Ascending aorta (tissue), 2 donors: ENCODE measurements at places on chromosomes 2 and 18.

- no peak for DNase-seq
These were observed 302.1 kb downstream of the ARHGAP15 start for GRCh38 chr2:143431316-143431715.

DNA sequence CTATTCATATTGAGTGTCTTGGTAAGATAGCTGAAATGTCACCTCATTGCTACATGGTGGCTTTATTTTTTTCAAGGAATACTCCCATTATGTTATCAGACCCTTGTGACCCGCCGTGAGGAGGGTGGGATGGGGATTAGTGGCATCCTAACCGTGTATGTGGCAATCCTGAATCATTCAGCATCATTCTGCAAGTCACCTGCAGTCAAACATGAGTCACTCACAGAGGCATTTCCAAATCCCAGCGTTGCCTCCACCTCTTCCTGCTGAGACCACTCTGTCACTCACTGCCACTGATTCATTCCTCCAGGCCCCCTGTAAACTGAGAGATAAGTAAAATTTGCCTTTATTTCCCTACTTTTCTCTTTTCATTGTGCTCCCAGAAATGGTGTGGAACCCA lies 307.4 kb upstream of the KLHL29 start:
- DNase-seq: no peak

- DNase-seq: no peak
These were observed 63.0 kb upstream of the MSH2 start for GRCh38 chr2:47339745-47340541.

- DNase-seq: no peak
These were observed 78.8 kb upstream of the BZW1 start for GRCh38 chr2:200732866-200733265.

GRCh38 chr18:63395503-63395902 lies 26.8 kb downstream of the VPS4B start:
- no peak for DNase-seq

- DNase-seq: no peak
These were observed 241.7 kb downstream of the CD226 start for GRCh38 chr18:69705987-69706386.

- peak; percentile 69 for DNase-seq
These were observed 216.3 kb downstream of the ANAPC1 start for GRCh38 chr2:111667542-111668273.

GRCh38 chr2:32758232-32758631 lies 130.4 kb downstream of the TTC27 start:
- no peak for DNase-seq

GRCh38 chr18:49717617-49718016 lies 95.7 kb downstream of the ACAA2 start:
- no peak for DNase-seq

DNA sequence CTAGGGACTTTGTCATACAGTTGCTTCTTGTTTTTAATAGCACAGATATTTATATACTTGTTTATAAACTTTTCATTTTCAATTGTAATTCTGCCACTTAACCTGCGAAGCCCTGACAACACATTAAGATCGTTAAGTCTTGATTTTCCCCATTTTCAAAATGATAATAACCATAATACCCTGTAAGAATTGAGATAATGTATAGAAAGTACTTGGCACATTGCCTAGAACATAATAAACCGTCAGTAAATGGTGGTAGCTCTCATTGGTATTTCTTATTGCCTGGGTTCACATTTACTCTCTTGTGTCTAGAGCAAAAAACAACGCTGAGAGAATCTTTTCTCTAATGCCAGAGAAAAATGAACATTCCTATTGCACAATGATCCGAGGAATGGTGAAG lies 18.6 kb downstream of the PTCD3 start:
- no peak for DNase-seq

- DNase-seq: no peak
These were observed 40.3 kb downstream of the AP1S3 start for GRCh38 chr2:223797037-223797436.

- DNase-seq: no peak
These were observed 63.1 kb upstream of the KLHL14 start for GRCh38 chr18:32835951-32836350.

DNA sequence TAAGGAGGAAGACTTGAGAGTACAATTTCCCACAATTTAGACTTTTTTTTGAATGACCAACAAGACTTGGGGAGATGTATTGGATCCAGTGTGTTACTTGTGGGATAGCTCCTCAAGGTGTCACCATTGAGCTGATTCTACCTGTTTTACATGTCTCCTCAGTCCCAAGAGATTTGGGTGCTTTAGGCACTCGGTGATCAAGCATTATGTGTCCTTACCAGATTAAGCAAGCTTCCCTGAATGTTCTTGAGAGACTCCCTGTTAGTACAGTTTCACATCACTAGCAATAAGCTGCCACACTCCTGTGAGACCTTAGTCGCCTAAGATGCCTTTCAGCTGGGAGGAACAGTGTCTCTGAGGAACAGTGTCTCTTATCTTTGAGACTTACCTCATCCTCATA lies 384.3 kb upstream of the SYT4 start:
- DNase-seq: no peak

- no peak for DNase-seq
These were observed 30.0 kb upstream of the BMP10 start for GRCh38 chr2:68901199-68901514.

DNA sequence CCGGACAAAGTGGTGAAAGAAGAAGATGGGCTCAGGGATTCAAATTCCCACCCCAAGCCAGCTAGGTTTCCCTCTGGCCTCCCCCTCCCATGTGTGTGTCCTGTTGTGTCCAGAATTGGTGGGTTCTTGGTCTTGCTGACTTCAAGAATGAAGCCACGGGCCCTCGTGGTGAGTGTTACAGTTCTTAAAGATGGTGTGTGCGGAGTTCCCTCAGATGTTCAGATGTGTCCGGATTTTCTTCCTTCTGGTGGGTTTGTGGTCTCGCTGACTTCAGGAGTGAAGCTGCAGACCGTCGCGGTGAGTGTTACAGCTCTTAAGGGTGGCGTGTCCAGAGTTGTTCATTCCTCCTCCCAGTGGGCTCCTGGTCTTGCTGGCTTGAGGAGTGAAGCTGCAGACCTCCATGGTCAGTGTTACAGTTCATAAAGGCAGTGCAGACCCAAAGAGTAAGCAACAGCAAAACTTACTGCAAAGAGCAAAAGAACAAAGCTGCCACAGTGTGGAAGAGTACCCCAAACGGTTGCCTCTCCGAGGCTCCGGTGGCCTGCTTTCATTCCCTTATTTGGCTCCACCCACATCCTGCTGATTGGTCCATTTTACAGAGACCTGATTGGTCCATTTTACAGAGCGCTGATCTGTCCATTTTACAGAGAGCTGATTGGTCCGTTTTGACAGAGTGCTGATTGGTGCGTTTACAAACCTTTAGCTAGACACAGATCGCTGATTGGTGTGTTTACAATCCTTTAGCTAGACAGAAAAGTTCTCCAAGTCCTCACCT lies 37.7 kb upstream of the KLF11 start:
- no peak for DNase-seq

DNA sequence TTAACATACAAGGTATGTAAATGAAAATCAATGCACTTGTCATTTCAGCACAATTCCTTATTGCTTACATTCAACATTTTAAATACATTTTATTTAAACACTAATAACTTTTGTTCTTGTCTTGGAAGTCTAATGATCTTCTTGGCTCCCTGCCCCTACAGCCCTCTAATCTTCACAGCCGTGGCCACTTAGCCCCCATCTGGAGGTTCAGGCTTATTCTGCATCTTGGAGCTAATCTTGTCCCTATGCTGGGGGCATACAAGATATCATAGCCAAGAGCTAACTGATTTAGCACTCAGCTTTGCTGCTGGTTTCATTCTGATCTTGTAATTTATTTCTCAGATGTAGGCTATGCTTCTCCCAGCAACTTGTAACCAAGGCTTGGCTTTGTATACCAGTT lies 140.8 kb downstream of the TMEFF2 start:
- no peak for DNase-seq

DNA sequence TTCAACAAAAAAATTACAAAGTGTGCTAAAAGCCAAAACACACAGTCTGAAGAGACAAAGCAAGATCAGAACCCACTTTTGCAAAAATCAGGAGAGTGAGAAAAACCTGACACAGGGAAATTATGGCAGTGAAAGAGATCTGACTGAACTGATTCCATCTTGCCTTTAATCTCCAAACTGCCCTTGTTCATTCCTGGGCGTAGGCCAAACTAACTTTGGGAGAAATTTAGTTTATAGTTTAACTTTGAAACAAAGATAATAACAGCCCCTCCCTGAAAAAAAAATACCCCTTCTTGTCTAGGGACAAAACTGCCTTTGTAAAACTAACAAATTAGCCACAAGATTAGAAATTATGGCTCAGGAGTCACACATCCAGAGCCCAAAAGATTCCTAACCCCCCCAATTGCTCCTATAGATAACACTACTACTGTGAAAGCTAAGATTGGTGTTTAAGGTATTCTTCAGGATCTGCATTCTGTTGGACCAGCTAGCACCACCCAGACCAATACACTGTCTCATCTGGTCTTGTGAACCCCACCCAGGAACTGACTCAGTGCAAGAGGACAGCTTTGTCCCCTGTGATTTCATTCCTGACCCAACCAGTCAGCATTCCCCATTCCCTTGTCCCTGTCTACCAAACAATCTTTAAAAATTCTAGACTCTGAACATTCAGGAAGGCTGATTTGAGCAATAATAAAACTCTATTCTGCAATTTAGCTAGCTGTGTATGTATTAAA lies 226.1 kb upstream of the SH3BP4 start:
- no peak for DNase-seq

GRCh38 chr2:29050591-29050990 lies 23.7 kb downstream of the PCARE start:
- DNase-seq: no peak

GRCh38 chr18:52377094-52377493 lies 37.1 kb downstream of the DCC start:
- no peak for DNase-seq

- no peak for DNase-seq
These were observed 200.8 kb downstream of the EPHA4 start for GRCh38 chr2:221371347-221371746.

DNA sequence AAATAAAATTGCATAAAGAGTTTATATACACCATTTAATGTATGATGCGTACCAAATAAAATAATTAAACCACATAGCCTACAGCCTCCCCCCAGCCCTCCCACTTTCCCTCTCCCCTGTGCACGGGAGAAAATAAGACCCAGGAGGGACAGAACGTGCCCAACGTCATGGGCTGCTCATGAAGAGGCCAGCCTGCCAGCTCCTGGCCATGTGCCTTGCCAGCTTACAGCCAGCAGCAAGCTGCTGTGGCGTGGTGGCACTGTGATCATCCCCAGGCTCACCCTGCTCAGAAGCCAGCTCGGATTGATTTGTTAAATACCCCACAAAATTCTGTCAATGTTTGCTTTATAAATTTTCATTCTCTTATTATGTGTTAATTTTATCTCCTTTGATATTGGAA lies 7.6 kb downstream of the GPR148 start:
- no peak for DNase-seq

DNA sequence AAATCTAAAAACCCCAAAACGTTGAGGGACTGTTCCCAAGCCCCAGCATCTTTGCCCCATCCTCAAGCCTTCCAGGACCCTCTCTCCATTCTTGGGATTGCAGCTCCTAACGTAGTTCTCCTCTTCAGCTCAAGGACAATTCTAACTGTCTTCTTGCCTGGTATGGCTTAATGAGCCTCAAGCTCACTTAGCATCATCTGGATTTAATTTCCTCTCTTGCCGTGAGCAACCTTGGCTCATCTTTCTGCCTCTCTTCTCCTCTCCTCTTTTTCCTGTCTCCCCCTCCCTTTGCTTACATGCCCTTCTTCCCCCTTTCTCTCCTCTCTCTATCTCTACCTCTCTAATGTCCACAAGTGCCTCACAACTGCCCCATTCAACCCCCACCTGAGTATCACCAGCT lies 44.2 kb downstream of the TACR1 start:
- no peak for DNase-seq

- DNase-seq: no peak
These were observed 77.2 kb downstream of the NEURL3 start for GRCh38 chr2:96427917-96428316.

GRCh38 chr18:54357082-54357659 lies 487 bp downstream of the STARD6 start:
- no peak for DNase-seq

GRCh38 chr2:239181903-239182581 lies 218.8 kb downstream of the HDAC4 start:
- DNase-seq: peak; percentile 39

- DNase-seq: no peak
These were observed 44.3 kb downstream of the AGAP1 start for GRCh38 chr2:235538144-235538639.

DNA sequence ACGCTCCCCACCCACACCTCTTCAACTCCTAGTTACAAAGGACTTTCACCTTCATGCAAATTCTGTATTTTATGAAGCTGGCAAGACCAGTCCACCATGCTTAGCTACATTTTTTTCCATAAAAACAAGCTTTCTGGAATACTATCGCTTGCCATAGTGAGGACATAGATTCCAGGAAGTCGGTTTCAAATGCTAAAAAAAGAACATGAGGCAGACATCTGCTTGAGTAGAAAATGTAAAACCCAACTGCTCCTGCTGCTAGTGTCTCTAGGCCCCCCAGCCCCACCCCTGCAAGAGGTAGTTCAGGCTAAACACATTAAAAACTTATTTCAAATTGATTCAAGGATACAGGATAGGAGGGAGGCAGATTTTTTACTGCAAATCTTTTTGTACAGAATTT lies 148.9 kb downstream of the SMAD2 start:
- no peak for DNase-seq

DNA sequence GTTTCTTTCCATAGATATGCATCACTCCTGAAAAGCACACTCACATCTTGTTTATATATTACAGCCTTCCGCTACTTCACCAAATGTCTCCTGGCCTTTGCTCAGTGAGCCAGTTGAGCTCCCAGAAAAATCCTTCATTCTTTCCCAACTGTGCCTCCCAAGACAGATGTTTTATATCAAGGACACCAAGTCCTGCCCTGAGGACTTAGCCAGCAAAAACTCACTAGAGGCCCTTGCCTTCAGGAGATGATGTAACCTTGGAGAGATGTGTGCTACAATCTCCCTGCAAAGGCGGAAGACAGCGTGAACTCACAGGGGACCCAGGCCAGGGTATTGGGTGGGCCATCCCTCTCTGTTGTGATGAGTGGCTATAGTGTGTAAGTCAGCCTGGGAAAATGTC lies 86.1 kb upstream of the CTAGE1 start:
- DNase-seq: no peak

GRCh38 chr2:62743506-62743905 lies 38.0 kb downstream of the EHBP1 start:
- no peak for DNase-seq

DNA sequence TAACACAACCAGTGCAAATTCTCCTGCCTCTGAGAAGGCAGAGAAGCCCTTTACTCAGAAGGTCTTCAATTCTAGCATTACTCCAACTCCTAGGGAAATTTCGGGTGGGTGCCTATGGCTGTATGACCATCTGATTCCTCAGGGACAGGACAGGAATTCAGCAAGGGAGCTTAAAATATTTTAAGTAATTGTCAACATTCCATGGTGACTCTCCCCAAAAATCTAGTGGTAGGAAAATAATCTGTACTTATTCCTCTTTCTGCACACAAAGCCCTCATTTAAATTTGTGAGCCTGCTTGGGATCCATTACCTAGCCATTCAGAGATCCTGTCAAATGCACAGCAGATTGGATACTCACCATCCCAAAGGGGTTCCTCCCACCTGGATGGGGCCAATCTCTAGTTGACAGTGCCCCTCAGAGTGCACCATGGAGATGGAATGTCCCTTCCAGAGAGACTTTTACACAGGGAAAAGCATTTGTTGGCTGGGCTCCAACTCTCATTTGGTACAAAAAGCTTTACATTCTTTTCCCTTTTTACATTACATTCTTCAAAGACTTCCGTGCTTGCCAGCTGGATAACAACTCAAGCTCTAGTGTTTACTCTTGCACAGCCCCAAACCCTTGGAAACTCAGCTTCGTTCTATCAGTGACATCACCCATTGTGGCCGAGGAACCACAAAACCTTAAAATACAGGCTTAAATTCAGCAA lies 3.1 kb upstream of the TMEM150A start:
- no peak for DNase-seq
